Dorsolateral prefrontal cortex (tissue), 122 donors: ENCODE measurements at places on chromosomes 13 and 19. TPM values are rescaled to one million over a fixed set of nuclear protein-coding genes. Genes with fewer than 3 reads are reported as not detected.

DNA sequence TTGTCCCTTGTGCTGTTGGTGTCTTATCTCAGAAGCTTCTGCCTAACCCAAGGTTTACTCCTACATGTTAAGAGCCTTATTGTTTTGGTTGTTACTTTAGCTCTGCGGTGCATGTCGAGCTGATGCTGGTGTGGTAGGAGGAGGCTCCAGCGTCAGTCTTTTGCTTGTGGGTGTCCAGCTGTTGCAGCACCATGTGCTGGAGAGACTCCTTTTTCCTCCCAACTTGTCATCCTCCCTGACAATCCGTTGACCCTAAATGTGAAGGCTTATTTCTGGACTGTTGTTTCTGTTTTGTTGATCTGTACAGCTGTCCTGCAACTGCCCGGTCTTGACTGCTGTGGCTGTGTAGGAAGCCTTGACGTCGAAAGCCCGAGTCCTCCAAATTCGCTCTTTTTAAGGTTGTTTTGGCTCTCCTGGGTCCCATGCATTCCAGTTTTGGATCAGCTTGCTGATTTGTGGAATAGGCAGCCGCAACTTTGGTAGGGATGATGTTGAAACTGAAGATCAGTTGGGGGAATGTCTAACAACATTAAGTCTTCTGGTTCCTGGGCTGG, 15.3 kb downstream of the NAXD start:
- DNase-seq, result no peak

DNA sequence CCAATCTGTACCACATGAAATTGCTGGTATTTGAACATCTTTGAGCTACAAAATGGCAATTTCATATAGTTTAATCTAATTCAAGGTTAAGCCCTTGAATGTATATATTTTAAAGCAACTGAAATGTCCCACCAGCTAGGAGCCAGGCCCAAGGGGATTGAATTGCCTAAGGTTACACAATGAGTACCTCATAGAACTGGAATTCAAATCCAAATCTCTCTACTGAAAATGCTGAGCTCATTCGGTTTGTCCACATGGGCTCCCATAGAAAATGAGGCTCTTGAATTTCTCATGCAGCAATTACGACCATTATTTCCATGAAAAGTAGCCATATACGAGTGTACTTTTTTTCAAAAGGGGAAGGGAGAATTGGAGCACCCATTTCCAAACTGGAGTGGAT, 31.5 kb upstream of the FNDC3A start:
- no peak for DNase-seq

DNA sequence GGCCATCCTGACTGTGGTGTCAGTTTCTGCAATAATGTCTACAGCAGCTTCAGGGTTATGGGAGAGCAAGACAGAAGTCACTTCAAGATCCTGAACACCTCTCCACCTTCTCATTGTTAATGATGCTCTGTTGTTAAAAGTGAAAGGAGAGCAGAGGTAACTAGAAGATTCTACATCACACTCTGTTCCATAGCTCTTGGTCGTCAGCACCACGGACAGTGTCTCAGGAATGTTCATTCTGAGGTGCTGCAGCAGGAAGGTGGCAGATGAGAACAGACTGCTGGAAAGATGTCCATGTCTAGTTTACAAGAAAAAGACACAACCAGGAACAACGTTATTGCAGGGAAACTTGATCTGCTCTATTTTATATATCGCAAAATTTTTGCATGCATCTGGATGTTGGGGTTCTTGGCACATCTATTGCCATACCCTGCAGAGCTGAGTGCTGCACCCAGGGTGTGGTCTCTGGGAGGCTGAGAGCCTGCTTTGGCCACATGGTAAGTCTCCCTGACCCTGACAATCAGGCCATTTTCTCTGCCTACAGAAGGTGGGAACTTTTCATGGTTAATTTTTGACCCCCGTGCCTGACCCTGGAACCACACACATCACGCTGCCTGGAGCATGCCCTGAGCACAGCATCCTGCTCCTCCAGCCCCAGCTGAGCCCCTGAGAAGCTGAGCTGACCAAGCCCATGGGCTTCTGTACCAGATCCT, 12.7 kb downstream of the CEACAM21 start:
- DNase-seq, result no peak

- no peak for DNase-seq
These were observed 135.3 kb downstream of the RFC3 start for GRCh38 chr13:33953203-33953602.

DNA sequence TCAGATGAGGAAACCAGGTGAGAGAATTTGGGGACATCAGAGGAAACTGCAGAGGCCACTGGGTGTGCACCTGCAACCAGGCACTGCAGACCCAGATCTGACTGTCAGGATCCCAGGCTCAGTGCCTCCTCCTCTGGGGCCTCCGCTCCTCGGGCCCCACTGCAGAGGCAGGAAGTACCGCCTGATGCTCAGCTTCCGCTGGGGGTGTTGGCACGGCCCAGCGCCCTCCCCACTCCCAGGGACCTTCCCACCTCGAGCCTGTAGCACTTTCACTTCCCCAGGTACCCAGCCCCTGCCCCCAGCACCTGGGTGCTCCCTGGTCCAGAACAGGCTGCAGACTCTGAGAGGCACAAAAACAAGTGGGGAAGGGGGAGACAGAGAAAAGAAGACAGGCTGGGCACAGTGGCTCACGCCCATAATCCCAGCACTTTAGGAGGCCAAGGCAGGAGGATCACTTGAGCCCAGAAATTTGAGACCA, 1.4 kb upstream of the CD37 start:
- no peak for DNase-seq

DNA sequence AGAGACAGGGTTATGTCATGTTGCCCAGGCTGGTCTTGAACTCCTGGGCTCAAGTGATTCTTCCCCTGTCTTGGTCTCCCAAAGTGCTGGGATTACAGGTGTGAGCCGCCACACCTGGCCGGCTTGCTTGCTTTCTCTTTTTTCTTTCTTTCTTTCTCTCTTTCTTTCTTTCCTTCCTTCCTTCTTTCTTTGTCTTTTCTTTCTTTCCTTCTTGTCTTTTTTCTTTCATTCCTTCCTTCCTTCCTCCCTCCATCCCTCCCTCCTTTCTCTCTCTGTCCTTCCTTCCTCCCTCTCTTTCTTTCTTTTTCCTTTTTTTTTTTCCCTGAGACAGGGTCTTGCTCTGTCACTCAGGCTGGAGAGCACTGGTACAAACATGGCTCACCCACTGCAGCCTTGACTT, 6.8 kb upstream of the BTBD2 start:
- no peak for DNase-seq

DNA sequence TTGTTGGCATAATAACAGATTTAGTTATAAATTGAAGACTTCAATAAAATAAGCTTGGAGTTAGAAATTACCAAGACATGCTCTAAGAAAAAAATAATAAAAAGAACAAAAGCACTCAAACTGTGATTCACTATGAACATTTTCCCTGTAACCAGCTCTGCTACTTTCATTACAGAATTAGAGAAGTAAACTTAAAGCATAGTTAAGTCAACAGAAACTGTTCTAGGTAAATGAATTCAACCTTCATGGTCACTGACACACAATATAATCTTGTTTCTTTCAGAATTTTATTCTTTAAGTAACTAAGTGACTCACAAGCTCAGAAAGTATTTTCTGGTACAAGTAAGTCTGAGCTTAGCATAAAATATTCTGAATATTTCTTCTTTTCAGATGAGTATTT, 136.3 kb downstream of the KLF5 start:
- DNase-seq, result no peak

DNA sequence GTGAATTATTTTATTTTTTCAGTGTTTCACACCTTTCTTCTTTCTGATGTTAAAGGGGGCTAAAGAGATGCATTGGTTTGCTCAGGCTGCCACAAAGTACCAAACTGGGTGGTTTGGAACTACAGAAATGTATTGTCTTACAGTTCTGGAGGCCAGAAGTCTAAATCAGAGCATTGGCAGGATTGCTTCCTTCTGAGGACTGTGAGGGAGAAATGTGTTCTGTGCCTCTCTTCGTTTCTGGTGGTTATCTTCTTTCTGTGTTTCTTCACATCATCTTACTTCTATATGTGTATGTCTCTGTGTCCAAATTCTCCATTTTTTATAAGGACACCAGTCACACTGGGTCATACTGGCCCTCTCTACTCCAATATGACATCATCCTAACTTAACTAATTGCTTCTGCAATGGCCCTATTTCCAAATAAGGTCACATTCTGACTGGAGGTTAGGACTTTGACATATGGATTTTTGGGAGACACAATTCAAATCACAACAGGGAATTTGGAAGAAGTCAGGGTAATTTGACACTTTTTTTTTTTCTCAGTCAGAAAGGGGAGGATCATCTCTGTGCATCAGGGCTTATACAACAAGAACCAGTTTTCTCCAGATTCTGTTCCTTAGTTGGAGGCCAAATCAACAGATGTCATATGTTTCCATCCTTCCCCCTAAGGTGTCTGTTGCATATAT, 188.2 kb downstream of the KCNRG start:
- DNase-seq, result no peak

The SGCG gene
- 0.57 TPM for total RNA-seq

The JSRP1 gene
- total RNA-seq, result 0.90 TPM

DNA sequence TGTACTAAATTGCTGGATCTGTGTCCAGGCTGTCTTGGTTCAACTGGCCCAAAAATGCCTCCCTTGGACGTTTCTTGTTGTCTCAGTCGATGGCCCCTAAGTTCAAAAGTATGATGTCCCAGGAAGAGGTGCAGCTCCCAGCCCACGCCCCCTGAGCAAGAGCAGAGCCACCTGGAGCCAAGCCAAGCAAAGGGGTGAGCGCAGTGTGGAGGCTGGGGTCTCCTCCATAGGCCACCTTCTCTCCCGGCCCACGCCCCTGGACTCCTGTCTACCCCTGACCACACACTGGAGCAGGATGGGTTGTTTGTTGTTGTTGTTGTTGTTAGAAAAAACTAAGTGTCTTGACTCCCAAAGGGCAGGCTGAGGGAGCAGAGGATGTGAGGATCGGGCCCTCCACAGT, 26.0 kb upstream of the NPAS1 start:
- DNase-seq, result no peak

The CYP2F1 gene
- total RNA-seq, result not detected

- DNase-seq, result no peak
These were observed 65.4 kb downstream of the TUBGCP3 start for GRCh38 chr13:112522578-112522977.

DNA sequence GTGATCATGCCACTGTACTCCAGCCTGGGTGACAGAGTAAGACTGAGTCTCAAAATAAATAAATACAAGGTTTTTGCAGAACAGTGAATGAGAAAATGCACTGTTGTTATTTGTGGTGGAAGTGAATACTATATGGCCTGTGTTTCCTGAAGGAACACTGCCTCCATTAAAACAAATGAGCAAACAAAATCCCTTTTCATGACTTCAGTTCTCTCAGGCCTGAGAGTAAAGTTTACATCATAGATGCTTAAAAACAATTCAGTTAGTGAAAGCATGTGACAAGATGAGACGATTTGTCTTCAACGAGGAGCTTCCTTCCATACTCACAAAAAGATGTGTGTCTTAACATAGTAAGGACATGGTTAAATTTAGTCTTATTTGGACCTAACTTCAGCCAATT, 14.4 kb downstream of the SPINT2 start:
- DNase-seq, result no peak

The CACNG7 gene
- 93.7 TPM for total RNA-seq

DNA sequence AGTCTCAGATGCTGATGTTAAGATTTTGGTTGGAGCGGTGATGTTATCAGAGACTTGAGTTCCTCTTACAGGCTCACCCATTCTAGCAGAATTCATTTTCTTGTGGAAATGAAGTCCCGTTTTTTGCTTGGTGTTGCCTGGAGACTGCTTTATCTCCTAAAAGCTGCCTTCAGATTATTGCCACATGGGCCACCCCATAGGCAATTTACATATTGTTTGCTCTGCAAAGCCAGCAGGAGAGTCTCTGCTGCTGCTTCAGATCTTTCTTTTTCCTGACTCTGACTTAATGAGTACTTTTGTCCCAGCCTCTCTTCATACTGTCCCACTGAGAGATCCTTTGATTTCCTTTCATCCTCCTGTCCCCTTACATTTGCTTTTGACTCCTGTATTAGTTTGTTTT, 114.6 kb downstream of the TDRD3 start:
- no peak for DNase-seq

The APLP1 gene
- 1,086 TPM for total RNA-seq

DNA sequence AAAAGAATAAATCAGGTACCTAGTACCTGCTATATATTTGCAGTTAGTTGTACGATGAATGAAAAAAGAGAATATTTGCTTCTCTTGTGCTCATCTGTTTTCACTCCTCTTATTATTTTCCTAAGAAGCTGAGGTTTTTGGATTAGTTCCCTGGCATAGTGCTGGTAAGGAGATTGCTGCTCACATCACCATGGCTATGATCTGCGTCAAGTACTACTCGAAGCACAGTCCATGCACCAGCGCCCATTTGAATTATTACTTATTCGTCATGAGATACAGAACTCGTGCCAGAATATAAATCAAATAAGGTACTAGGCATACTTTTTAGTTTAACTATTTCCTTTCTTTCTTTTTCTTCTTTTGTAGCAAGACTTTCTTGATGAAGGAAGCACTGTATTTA, 7.1 kb downstream of the SERTM1 start:
- DNase-seq, result no peak

The PNMA8A gene
- 174 TPM for total RNA-seq

DNA sequence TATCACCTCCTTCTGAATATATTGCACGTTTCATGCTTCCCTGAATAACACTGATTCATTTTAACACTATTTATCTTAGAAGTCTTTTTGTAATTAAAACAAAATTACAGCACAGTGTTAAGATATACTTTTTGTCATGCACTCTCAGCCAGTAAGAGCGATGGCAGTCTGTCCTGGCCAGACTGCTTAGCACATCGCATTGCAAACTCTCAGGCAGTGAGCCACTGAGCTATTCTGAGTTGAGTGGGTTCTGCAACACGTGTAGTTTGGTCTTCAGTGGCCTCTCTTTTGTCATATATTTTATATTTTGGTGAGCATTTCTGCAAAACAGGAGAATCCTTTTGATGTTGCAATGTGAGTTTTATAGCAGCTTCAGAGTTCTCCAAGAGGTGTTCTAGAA, 332.1 kb downstream of the HS6ST3 start:
- no peak for DNase-seq

- no peak for DNase-seq
These were observed 1.3 kb downstream of the PRR22 start for GRCh38 chr19:5782945-5783919.

DNA sequence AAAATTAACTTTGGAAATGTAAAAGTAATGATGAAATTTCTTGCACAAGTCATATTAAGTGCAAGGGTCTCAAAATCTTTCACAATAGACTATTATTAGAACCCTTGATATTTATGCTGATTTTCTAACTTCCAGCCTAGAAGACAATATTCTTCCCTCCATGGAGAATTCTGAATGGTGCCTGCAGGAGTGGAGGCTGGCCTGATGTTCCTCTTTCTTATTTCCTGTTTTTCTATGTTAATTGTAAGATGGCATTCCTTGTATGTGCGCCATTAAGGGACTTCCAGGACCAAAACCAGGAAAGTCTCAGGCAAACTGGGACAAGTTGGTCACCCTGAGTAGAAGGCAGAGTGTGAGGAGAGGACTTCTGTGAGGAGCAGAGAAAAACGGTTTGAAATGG, 294.9 kb downstream of the DLEU7 start:
- no peak for DNase-seq

- DNase-seq, result no peak
These were observed 86.6 kb upstream of the POSTN start for GRCh38 chr13:37685206-37685605.

GRCh38 chr19:604355-604754, 14.7 kb downstream of the HCN2 start:
- no peak for DNase-seq

The NKPD1 gene
- total RNA-seq, result 0.70 TPM

GRCh38 chr13:79112016-79112415, 294.0 kb downstream of the RBM26 start:
- DNase-seq, result no peak

- no peak for DNase-seq
These were observed 36.3 kb downstream of the MICU2 start for GRCh38 chr13:21567714-21568113.

The IZUMO2 gene
- total RNA-seq, result not detected
